ENCODE measurements at places on chromosomes 1 and 21. TPM values are rescaled to one million over a fixed set of nuclear protein-coding genes. Genes with fewer than 3 reads are reported as not detected.

Gene ETV3L
- not detected for total RNA-seq

Gene TMPRSS15
- total RNA-seq, result not detected

Gene HSD11B1
- total RNA-seq, result 0.77 TPM

Gene DNAJC6
- total RNA-seq, result 46.5 TPM

Gene OR2AK2
- total RNA-seq, result not detected

Gene TPM3
- total RNA-seq, result 239 TPM

Gene SRGAP2B
- 38.2 TPM for total RNA-seq

Gene AJAP1
- total RNA-seq, result 7.6 TPM

Gene C21orf91
- 27.9 TPM for total RNA-seq

Gene HENMT1
- 8.1 TPM for total RNA-seq

Gene CRNN
- total RNA-seq, result not detected

Gene TSACC
- not detected for total RNA-seq

All from camera-type eye (tissue), 1 donor.